ENCODE measurements at places on chromosomes 12 and 14. TPM values are rescaled to one million over a fixed set of nuclear protein-coding genes. Genes with fewer than 3 reads are reported as not detected.

The C1S gene
- total RNA-seq, result 40.7 TPM

The KRT79 gene
- 0.72 TPM for total RNA-seq

The KRT74 gene
- not detected for total RNA-seq

The B4GALNT1 gene
- 5.3 TPM for total RNA-seq

The PTPRQ gene
- 0.22 TPM for total RNA-seq

The TOMM20L gene
- not detected for total RNA-seq

The CLECL1 gene
- total RNA-seq, result not detected

The HEATR5A gene
- total RNA-seq, result 49.7 TPM

The LPAR5 gene
- not detected for total RNA-seq

The TRPV4 gene
- total RNA-seq, result 0.44 TPM

The DHRS7 gene
- total RNA-seq, result 62.1 TPM

The SOAT2 gene
- not detected for total RNA-seq

The TBC1D30 gene
- total RNA-seq, result under 0.01 TPM

The INHBE gene
- total RNA-seq, result 0.43 TPM

The TRIAP1 gene
- total RNA-seq, result 27.6 TPM

The ITGB7 gene
- total RNA-seq, result under 0.01 TPM

The CARMIL3 gene
- under 0.01 TPM for total RNA-seq

The LMO3 gene
- not detected for total RNA-seq

The KMT2D gene
- 42.5 TPM for total RNA-seq
